ENCODE measurements at places on chromosomes 2 and 18. TPM values are rescaled to one million over a fixed set of nuclear protein-coding genes. Genes with fewer than 3 reads are reported as not detected.

GRCh38 chr2:198187841-198188240 lies 383.4 kb downstream of the PLCL1 start:
- H3K27ac ChIP-seq: no peak overlapping the region
- no peak overlapping the region for H3K4me3 ChIP-seq
- H3K36me3 ChIP-seq: no peaks in the 10 kb centered on the region
- no peaks in the 10 kb centered on the region for H3K4me1 ChIP-seq
- H3K27me3 ChIP-seq: no peaks in the 10 kb centered on the region
- no peak for DNase-seq

DNA sequence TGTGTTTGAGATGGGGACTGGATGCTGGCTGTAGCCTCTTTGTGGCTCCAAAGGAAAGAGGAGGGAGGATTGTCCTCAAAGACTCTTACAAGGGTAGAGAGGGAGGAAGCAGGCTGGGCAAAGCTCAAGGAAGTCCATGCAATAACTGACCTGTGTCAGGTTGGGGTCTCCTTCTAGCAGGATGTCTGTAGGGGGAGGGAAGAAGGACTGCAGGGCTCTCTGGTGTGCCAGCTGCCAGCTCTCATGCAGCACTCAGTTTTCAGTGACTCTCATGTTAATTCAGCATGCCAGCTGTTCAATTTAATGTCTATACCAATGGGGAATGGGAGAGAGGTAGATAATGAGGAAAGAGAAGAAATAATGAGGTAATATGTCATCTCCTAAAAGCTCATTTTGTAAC lies 85.3 kb upstream of the RANBP2 start:
- DNase-seq: no peak
- no peaks in the 10 kb centered on the region for H3K36me3 ChIP-seq
- peaks cover 78% of the 10 kb centered on the region for H3K4me1 ChIP-seq
- H3K27me3 ChIP-seq: no peaks in the 10 kb centered on the region

The KRTCAP3 gene
- 14.3 TPM for total RNA-seq

The HRH4 gene
- 0.38 TPM for total RNA-seq

DNA sequence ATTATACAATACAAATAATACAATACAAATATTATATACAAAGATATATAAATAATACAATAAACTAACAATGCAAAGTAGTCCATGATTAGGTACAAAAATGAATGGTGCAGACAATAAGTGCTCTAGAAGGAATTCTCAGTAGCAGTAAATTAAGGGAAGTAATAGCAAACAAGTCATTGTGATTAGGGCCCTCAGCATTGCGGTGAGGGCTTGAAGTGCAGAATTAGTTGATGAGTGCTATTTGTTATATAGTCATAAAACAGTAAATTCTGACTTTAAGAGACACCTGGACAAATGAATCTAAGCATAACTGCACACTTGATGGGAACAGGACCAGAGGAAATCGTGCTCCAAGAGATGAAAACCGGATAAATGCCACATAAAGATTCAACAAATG lies 74.9 kb downstream of the ANKRD44 start:
- DNase-seq: no peak
- H3K27ac ChIP-seq: no peak overlapping the region
- H3K27me3 ChIP-seq: no peaks in the 10 kb centered on the region
